ENCODE measurements at places on chromosomes 11 and 22. TPM values are rescaled to one million over a fixed set of nuclear protein-coding genes. Genes with fewer than 3 reads are reported as not detected.
A peak's percentile ranks its signal among the peaks of the same experiment; 100 is the strongest.

GRCh38 chr11:31780078-31780477, 31.0 kb downstream of the PAX6 start:
- no peak for DNase-seq

DNA sequence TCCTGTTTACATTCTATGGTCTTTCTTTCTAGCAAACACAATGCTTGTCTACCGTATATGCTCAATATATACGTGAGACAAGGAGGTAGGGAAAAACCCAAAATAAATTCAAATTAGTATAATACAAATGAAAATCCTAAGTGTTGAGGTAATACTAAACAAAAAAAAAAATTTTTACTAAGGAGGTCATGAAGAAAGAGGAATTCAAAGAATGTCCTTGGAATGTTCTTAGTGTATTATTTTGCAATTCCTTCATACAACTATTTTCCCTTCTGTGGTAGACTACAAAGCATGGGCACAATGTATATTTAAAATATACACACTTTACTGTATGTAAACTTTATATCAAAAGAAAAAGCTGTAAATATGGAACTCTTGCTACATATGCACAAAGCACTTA, 36.4 kb downstream of the PIK3C2A start:
- no peak for DNase-seq

GRCh38 chr11:64238999-64239398, 1.9 kb upstream of the FKBP2 start:
- no peak for DNase-seq

GRCh38 chr11:72045849-72046248, 34.5 kb downstream of the NUMA1 start:
- no peak for DNase-seq

GRCh38 chr11:44823868-44824267, 97.1 kb downstream of the TSPAN18 start:
- no peak for DNase-seq

DNA sequence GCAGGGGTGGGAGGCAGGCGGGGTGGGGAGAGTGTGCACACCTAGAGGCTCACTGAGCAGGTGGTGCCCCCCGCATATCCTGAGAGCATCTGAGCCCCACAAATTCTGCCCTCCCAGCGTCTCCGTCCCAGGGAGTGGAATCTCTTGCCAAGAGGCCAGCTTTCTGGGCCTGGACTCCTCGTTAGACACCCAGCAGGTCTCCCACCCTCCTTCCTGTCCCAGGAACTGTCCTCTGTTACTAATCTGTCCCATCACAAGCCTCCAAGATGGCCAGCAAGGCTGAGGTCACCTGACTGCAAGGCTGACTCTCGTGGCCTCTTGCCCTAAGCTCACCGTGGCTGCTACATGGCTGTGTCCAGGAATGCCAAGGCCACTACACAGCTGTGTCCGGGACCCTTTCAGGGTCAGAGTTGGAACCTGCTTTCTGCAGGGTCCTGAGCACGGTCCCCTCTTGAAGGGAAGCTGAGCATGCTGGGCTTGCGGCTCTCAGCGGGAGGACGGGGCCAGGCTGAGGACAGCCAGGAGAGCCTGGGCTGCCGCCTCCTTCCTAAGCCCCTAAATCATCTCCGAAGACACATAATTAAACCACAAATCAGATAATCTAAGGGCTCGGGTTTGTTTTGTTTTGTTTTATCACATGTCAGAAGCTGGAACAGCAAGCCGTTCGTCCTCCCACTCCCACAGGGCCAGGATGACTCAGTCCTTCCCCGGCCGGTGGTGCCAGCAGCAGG, 1327.3 kb downstream of the TBC1D22A start:
- peak; percentile 59 for DNase-seq

- DNase-seq: no peak
Measured at GRCh38 chr11:12164061-12165014, 53.9 kb downstream of the MICAL2 start.

DNA sequence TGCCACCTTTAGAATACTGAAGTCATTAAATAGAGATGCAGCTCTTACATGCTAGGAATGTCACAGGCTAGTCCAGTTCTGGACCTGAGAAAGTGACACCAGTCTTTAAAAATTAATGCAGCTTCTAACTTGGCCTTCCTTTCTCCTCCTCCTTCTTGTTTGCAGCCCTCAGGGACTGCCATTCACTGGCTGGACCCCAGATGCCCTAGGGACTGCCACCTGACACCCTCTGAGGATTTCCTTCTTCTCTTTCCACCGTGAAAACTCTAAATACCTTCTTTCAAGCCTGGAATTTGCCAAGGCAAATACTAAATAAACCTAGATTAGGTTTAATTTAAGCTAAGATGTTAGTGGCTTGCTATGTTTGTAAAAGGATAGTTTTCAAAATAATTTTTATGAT, 78.4 kb downstream of the MUC15 start:
- no peak for DNase-seq

DNA sequence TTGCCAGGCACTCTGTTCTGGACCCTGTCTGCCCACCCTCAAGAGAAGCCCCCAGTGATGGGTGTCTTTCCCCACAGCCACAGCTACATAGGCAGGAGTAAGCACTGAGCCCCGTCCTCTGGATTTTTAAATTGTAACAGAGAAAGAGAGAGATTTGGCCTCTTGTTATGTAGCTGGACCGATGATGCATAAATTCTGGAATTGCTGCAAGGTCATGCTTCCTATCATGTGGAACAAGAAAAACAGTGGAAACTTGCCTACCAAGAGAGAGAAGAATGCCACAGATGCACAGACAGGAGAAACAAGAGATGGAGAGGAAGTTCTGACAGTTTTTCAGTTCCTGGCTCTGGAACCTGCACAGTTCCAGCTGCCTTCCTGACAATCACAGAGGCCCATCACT, 150.2 kb downstream of the ETS1 start:
- DNase-seq: no peak

Gene SCUBE2
- 3.1 TPM for total RNA-seq
